ENCODE measurements at places on chromosomes 5 and 9.
A peak's percentile ranks its signal among the peaks of the same experiment; 100 is the strongest.

DNA sequence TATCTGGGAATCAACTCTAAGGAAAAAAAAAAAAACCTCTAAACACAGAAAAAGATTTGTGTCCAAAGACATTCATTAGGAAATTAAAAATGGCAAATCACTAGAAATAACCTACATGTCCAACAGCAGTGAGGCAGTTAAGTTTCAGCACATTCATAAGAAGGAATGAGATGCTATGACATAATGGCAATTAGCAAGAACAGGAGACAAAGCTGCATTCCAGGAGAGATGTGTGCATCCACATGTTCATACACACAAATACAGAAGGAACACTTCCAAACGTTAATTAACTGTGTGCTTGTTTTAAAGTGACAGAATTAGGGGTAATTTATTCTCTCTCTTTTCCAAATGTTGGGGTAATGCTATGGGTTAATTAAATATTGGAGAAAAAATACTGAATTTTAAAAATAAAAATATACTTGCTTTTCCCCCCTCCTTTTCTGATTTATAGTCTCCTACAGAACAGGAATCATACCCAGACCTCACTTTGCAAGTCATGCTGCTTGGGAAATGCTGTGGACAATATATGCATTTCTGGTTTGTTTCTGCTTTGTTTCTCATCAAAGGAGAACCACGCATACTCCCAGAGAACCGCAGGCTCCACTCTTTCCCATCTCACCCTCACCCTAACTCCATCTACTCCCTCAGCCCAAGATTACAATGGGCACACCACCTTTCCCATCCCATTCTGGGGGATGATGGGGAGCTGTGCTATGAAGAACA, 114.1 kb downstream of the CDK5RAP2 start:
- no peak for DNase-seq

GRCh38 chr5:69331528-69332445, 814 bp downstream of the CCDC125 start:
- no peak for DNase-seq

- DNase-seq: no peak
Measured at GRCh38 chr5:14226149-14226548, 83.0 kb downstream of the TRIO start.

DNA sequence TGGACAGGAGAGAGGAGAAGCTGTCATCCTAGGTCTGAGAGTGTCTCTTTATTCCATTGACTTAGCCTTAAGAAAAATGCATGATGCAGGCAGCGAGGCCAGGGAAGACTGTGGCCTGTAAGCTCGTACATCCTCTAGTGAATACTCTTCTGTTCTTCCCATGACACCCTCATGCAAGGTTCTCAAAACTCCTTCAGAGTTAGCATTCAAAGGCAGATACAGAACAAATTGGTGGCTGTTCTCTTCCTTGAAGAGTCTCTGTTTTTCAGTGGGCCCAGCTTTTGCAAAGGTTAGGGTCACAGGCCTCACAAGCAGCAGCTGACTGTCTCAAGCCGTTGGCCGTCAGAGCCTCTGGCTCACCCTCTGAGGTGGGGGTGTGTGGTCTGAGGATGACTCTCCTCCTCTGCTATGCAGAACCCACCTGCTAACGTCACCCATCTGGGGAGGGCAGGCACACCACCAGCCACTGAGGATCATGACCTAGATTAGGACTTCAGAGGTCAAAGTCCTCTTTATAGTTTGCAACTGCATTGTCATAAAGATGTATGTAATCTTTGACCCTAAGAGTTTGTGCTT, 15.1 kb downstream of the ADCY2 start:
- no peak for DNase-seq

DNA sequence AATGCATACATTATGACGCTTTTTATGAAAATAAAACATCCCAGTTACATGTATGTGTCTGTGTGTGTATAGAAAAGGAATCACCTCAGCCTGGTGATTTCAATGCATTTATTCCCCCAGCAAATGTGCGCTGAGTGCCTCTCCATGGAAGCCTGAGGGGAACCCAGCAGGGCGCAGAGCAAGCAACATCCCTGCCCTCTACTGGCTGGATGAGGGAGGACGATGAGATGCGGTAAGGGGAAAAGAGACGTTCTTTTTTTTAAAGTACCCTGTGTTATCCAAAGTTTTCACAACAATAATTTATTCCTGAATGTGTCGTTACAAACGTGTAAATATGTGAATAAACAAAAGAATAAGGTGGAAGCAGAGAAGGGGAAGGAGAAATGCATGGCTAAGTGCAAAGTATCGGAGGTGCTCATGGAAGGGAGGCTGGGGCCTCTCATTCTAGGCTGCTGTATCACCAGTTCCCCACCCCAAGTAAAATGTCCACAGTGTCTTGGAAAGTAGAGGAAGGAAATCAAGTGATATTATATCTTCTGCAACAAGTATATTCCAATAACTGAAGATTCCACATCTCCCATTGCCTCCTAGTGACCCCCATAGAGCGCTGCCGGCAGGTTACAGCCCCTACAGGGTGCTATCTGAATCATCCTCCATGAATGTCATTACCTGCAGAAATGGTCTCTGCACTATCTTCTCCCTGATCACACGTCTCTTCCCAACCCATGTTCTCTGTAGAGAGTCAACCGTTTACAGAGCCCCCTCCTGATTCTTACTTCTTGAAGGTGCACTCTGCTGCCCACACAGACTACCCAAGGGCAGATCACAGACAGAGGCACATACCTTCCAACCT, 13.0 kb upstream of the ABLIM3 start:
- DNase-seq: no peak

GRCh38 chr5:126490167-126490940, 67.1 kb downstream of the GRAMD2B start:
- peak; percentile 85 for DNase-seq

DNA sequence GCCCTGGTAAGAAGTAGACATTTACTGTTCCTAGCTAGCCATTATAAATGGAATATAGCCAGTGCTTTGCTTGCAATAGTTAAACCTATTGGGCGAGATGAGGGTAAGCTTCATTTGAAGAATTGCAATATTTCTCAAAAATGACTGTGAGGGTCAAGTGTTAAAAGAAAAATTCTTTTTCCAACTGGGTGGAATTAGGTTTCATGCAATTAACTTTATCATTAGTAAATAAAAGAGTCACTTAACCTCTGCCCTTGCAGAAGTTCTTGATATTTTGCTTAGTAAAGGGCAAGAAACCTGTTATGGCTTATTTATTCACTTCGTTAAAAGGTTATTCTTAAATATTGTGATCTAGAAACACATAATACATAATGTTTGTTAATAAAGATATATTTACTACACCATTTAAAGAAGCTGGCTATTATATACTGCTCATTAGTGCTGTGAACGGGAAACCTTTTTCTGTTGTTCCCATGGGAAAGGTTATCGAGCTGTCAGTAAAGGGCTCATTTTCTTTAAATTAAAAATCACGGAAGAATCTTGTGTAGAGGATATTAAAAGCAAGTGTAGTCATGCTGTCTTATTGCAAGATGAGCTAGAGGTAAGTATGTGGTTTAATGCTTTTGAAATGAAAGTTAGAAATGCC, 370.5 kb downstream of the CSNK1G3 start:
- no peak for DNase-seq

DNA sequence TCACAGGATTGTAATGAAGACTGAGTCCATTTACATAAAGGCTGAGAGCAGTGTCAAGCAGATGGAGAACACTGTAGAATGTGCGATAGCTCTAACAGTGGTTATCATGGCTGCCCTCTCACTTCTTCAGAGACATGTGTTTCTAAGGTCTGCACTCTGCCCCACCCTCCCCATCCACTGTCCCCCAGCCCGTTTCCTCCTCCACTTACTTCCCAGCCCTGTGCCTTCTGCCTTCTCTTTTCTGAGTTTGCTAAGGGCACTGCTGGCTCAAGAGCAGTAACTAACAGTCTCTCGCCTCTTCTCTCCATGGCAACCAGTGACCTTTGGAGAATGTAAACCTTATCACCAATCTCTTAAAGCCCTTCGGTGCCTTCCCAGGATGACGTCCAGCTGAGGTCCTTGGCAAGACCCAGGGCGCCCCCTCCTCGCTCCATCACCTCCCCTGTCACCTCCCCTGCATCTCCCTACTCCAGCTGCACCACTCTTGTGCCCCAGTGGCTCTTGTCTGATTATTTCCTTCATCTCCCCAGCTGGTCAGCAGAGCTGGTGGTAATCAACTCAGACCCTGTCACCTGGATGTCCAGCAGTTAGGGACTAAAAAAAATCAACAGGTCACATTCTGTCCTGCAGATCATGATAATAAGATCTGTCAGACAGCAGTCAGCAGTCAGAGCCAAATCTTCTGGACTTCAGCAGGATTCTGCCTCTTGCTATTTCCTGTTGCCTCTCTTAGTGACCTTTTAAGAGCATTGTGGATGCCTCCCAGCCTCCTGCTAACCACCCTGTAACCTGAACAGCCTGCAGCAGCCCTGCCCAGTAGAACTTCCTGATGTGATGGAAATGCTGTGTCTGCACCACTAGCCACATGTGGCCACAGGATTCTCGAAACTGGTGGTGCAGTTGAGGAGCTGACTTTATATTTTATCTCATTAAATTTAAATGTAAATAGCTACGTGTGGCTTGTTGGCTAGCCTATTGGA, 9.0 kb downstream of the FXN start:
- DNase-seq: no peak

DNA sequence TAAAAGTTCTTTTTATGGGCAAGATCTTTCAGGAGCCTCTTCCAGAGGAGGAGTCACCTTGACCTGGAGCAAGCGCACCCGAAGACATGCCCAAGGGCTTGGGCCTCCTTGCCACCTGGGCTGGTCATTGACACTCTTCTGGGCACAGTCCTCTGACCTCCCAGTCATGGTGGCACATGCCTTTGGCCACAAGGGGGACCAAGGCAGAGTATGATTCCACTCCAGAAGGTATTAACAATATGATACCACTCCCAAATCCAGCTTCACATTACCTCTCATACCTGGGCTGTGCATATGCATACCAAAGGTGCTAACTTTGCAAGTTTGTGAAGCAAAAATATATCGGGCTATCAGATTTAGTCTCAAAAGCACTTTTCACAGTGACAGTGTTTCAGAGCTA, 84.6 kb downstream of the MAST4 start:
- no peak for DNase-seq

DNA sequence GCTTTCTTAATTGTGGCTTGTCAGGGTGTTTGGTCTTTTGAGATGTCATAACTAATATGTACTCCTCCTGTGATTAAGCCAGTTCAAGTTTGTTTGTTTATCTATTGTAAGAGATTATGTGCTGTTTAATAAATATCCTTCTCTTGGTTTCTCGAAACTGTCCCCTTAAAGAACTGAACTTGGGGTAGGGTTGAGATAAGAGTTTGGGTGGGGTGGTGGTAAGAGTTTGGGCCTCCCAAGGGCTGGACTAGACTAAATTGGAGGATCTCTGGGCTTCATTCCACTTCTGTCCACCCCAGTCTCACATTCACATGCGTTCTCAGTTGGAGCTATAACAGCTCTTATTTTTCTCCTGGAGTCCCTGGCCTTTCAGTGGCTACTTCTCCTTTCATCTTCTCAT, 38.2 kb downstream of the AQP7 start:
- DNase-seq: no peak

DNA sequence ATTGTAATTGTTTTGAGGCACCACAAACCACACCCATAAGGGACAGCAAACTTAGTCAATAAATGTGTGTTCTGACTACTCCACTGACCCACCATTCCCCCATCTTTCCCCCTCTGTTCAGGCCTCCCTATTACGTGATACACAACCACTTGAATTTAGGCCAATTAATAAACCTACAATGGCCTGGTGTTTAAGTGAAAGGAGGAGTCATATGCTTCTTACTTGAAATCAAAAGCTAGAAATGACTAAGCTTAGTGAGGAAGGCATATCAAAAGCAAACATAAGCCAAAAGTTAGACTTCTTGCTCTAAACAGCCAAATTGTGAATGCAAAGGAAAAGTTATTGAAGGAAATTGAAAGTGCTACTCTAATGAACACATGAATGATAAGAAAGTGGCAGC, 14.6 kb downstream of the ZBTB43 start:
- no peak for DNase-seq

DNA sequence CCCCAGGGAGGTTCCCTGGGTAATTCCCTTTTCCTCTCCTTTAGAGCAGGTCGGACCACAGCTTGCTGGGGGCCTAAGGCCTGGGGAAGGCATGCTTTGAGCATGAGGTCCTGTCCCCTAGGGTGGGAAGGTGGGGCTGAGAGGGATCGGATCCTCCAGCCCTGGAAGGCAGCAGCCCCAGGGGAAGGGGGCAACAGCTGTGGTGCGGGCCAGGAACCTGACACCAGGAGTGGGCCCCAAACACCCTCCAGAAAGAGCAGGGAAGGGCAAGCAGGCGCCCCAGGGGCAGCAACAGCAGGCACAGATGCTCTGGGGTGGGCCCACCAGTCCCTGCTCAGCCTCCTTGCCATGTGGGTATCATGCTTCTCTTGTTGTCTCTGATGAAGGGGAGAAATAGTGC, 3.2 kb upstream of the CORO2A start:
- DNase-seq: no peak

DNA sequence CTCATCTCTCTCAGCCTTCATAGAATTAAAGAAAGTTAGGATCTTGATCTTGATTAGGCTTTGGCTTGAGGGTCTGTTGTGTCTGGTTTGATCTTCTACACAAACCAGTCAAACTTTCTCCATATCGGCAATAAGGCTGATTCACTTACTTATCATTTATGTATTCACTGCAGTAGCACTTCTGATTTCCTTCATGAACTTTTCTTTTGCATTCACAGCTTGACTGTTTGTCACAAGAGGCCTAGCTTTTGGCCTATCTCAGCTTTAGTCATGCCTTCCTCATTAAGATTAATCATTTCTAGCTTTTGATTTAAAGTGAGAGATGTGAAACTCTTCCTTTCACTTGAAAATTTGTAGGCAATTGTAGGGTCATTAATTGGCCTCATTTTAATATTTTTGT, 62.8 kb downstream of the SH3RF2 start:
- no peak for DNase-seq

- no peak for DNase-seq
Measured at GRCh38 chr5:82659115-82659514, 381.0 kb upstream of the RPS23 start.

GRCh38 chr5:179614745-179615144, 8.7 kb downstream of the HNRNPH1 start:
- DNase-seq: no peak

DNA sequence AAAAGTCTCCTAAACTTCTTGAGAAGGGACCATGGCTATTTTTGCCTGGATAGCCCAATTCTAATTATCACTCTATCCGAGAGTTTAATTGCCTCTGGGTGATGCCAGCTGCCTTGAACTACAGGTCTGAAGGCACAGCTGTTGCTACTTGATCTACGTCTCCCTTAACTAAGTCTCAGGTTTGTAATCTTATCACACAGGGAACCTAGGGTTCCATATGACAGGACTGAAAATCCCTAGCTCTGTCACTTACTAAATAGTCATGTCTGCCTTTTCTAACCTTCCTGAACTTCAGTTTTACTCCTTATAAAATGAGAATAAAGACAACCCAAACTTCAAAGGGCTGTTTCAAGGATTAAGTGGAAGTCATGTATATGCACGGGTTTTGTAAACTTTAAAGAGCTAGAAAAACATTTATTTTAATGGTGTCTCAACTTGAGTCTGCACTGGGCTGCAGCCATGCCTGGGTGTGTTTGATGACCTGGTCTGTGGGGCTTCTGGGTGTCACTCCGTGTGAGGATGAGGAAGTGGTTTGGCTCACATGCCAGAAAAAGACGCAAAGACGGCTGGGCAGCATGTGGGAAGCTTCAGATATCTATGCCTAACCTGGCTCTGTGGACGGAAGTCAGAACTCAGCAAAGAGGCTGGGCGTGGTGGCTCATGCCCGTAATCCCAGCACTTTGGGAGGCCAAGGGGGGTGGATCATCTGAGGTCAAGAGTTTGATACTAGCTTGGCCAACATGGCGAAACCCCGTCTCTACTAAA, 129.3 kb upstream of the SLC44A1 start:
- DNase-seq: no peak
